Muscle of leg (tissue), 16 donors: ENCODE measurements at places on chromosomes 2 and 18.
A peak's percentile ranks its signal among the peaks of the same experiment; 100 is the strongest.

DNA sequence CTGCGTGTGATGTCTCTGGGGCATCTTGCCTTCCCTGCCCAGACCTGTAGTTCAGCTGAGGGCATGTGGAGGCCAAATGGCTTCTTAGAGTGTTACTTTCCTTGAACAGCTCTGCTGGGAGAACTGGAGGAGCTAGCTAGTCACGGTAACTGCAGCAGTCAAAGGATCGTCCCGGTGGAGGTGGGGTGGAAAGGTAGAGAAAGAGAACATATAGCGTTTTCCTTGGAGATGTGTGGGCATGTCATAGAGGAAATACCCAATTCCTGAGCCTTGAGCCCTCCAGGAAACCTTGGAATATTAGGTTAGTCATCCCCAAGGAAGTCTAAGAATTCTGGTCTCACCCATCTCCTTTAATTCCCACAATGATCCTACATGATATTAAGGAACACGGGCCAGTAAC, 33.5 kb upstream of the IL37 start:
- no peaks in the 10 kb centered on the region for H3K36me3 ChIP-seq
- H3K4me1 ChIP-seq: no peaks in the 10 kb centered on the region
- no peak overlapping the region for H3K27ac ChIP-seq
- no peaks in the 10 kb centered on the region for H3K27me3 ChIP-seq
- DNase-seq: no peak

DNA sequence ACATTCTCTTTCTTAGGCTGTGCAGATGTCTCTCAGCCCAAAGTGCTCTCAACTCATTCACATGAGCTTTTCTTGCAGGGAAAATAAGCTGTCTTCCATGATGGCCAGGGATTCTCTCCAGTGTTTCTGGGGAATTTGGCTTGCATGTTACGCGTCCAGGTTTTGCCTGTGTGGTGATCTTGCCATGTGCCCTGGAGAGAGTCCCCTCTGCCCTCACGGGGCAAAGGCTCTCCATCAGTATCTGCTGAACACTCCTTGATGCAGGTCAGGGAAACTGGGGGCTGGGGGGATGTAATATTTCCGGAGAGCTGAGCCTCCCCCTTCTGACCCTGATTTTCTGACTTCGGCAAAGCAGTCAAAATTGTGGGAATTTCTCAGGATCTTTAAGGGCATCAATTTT, 87.6 kb downstream of the ACKR3 start:
- DNase-seq: no peak
- H3K4me3 ChIP-seq: no peak overlapping the region
- H3K27ac ChIP-seq: no peak overlapping the region

DNA sequence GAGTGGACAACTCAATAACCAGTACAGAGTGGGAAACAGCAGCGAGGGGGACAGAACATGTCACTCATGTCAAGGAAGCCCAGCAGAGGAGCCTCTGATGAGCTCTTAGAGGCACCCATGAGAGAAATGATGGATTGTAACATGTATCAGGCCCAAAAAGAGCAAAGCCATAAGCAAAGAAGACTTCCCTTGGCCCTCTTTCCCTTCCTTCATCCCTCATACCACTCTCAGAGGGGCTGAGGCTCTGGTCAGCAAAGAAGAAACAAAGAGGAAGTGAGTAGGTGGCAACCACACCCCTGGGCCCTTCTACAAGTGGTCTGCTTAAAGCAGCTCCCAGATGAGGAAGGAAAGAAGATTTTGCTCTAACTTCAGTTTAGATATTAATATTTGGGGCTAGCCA, 112.8 kb downstream of the CDC42EP3 start:
- no peak overlapping the region for H3K4me3 ChIP-seq
- peaks cover 2% of the 10 kb centered on the region for H3K4me1 ChIP-seq
- H3K27me3 ChIP-seq: no peaks in the 10 kb centered on the region
- peak; percentile 60 for DNase-seq
- no peaks in the 10 kb centered on the region for H3K36me3 ChIP-seq
- H3K27ac ChIP-seq: no peak overlapping the region

GRCh38 chr2:31287654-31288053, 53.7 kb downstream of the EHD3 start:
- no peak overlapping the region for H3K4me3 ChIP-seq
- no peak overlapping the region for H3K27ac ChIP-seq
- no peaks in the 10 kb centered on the region for H3K27me3 ChIP-seq
- no peaks in the 10 kb centered on the region for H3K36me3 ChIP-seq
- H3K4me1 ChIP-seq: no peaks in the 10 kb centered on the region

GRCh38 chr2:232320443-232320803, 58.1 kb upstream of the ALPP start:
- no peak overlapping the region for H3K27ac ChIP-seq
- H3K27me3 ChIP-seq: no peaks in the 10 kb centered on the region
- H3K4me1 ChIP-seq: peaks cover 24% of the 10 kb centered on the region
